ENCODE measurements at places on chromosomes 6 and 20.

DNA sequence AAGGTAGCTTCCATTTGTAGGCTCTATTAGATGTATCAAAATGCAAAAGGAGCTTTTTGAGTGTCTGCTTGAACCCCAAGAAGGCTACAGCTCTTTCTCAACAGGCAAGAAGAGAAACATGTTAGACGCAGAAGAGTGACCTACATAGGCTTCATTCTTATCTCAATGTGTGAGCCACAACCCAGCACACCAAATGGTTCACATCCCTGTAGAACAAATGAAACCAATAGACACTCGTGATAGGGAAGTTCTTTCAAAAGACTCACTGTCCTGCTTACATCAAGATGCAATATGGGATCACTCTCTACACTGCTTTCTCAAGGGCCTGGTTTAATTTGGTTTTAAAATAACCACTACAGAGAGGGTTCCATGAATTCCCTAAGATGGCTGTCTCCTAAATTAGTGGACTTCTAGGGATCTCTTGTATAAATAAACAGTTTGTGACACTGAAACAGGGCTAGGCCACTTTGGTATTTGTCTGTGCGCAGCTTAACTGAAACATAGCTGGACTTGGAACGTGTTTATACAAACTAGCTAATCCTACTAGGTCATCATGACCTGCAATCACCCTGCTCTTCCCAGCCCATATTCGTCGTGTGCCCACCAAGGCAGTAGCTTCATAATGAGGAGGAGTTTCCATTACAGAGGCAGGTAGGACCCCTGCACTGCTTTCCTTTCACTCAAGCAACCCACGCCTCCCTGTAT lies 225.4 kb upstream of the PREP start:
- DNase-seq = no peak

DNA sequence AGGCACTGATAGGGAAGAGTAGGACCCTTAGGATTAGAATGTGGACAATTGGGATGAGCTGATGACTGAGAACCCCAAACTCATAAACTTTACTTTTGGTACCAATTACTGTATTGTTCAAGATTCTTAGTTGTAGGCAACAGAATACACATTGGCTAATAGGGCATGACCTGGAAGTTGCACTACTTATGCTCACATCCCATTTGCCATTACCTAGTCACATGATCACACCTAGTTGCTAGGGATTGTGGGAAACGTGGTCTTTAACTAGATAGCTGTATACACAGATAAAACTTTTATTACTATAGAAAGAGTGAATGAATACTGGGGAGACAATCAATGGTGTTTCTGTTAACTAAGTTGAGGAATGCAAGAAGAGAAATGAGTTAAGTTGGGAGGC lies 113.4 kb upstream of the AKIRIN2 start:
- DNase-seq = no peak

GRCh38 chr20:1509237-1509636 lies 18.0 kb upstream of the SIRPB2 start:
- peak; percentile 42 for DNase-seq

GRCh38 chr6:77926198-77926751 lies 273.4 kb downstream of the MEI4 start:
- DNase-seq = no peak

DNA sequence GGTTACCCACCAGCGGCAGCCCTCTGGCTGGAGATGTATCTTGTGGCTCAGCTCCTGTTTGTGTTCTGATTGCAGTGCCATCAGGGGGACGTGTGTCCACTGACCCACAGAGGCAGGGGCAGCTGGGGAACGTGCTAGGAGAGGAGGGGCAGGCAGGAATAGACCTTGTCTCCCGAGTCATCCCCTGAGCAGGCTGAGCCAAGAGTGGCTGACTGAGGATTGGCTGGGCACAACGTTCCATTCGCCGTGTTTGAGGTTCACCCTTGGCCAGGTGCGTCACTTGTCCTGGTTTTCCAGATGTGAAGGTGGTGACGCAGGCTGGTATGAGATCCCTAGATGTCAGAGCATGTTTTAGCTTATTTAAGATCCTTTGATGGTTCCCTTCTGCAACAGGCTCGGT lies 57.7 kb downstream of the ADNP start:
- DNase-seq = no peak

DNA sequence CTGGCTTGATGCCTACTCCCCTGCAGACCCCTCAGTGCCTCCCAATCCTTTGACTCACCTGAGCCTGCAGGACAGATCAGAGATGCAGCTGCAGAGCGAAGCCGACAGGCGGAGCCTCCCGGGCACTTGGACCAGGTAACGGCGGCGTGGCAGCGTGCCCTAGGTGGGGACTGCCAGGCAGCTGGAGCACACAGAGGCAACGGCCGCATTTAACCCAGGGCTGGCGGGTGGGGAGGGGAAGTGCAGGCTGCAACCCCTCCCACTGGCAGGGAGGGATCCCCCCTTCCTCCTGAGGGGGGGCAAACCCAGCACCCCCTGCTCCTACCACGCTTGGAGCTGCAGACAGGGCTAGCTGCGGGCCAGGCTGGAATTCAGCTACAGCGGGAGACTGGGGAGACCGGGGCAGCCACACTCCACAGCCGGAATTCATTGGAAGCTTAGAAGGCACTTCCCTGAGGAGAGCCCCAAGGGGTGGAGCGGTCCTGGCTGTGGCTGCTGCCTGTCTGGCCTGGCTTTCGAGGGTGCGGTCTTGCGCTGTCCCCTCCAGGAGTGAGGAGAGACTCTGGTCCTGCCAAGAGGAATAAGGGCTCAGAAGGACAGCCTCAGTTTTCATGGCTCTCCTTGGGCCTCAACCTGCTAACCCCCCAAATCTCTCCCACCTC lies at the start of gene MATN4:
Gene MATN4 (minus strand): TSS at position 183 of the 662 bp plus-strand sequence. CDS start 2,717 bp downstream, outside the sequence.
- no peak for DNase-seq

GRCh38 chr20:38112261-38112929 lies 52.7 kb downstream of the TGM2 start:
- DNase-seq = no peak

DNA sequence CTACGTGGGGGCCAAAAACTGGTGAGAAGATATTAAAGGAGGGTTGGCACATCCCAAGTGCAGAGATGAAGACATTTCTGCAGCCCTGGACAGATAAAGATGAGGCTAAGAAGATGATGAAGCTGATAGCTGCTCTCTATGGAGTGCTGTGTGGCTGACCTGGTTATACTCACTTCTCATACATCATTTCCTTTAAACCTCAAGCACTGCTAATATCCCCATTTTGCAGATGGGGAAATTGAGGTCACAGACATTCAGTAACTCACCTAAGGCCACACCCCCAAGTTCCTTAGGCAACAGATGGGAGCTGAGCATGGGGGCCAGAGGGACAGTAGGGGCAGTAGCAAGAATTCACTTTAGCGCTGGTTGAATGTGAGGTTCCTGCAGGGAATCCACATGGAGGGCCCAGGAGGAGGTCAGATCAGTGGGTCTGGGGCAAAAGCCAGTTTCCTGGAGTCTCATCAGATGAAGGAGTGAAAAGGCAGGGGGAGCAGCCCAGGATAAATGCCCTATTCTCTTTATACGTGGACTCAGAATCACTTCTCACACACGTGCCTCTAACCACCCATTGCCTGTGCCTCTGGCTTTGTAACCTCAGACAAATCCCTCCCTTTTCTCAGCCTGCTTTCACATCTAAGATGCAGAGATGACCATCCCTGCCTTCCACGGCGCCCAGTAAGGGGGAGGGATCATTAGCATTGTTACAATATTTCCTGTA lies 125.8 kb downstream of the NFATC2 start:
- peak; percentile 65 for DNase-seq

DNA sequence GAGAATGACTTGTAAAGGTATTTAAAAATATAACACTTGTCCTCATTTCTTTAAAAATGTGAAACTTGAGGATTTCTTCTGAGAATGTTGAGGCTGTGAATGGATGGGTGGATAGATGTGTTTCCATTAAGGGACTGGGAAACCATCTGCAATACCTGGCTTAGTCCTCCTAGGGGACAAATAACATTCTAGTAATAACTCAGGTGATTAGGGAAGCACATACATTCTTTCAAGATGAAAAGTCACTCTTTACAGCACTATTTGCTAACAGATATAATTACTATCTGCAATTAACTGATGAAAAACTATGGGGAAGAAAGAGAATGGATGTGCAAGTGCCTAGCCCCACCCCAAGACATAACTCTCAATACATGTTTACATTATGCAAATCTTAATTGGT lies 542.3 kb downstream of the CD83 start:
- DNase-seq = no peak

- DNase-seq = no peak
Measured at GRCh38 chr6:24838994-24839393, 40.3 kb upstream of the ARMH2 start.

GRCh38 chr20:53208110-53208832 lies 236.1 kb downstream of the TSHZ2 start:
- DNase-seq = peak; percentile 26

- DNase-seq = no peak
Measured at GRCh38 chr6:10033223-10033829, 381.5 kb downstream of the TFAP2A start.

DNA sequence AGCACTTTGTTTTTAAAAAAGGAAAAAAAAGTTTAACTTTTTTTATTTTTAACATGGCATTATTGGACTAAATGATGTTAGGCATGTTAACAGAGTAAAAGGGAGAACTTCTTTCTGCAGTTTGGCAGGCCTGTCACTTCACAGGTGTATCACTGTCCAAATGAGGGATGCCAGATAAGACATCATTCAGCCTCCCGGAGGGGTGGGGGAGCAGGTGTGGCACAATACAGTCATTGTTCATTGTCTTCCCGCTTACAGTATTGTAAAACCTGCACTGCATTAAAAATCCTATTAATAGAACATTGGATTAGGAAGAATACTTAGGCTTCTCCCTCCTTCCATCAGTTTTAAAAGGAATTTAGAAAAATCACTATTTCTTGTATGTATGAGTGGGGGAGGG lies 80.7 kb downstream of the CARMIL1 start:
- no peak for DNase-seq

DNA sequence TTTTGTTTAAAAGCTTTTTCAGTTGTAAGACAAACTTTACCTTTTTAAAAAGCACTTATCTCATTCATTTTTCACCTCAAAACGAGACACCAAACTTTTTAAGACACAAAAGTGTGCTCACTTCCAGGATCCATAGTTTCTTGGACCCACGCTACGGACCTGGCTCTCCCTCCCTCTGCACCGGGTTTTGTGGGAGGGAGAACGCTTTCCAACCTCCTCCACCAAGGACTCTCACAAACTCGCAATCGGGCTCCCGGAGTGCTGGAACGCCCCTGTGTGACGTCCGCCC lies 436 bp downstream of the CAGE1 start:
- no peak for DNase-seq

GRCh38 chr20:17228624-17229061 lies 1.8 kb downstream of the PCSK2 start:
- no peak for DNase-seq

DNA sequence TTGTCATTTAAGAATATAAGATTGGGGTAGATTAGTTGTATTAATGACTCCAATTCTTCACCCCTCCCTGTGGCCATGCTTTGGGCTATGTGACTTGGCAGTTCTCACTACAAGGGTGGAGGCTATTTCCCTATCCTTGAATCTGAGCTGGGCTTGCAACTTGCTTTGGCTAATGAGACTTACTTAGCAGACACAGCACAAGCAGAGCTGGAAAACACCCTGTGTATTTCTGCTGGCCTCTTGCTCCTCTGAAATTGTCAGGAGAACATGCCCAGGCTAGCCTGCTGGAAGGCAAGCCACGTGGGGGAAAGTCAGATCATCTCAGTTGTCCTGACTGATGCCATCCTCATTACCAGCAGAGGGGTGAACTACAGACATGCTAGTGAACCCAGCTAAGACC lies 126.5 kb upstream of the HDGFL1 start:
- DNase-seq = no peak

- no peak for DNase-seq
Measured at GRCh38 chr6:156848123-156848522, 70.9 kb downstream of the ARID1B start.

DNA sequence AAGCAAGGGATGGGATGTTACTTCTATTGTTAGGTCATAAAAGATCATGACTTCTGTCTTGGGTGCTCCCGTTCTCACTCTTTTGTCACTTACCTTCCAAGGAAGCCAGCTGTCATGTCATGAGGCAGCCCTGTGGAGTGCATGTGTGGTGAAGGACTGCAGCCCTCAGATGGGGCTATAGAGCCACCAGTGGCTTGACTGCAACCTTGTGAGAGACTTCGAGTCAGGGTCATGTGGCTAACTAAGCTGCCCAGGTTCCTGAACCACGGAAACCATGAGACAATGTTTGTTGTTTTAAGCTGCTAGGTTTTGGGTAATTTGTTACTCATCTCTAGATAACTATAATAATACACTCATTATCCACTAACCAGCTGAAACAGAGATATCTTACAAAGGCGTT lies 477.1 kb downstream of the BTBD3 start:
- no peak for DNase-seq

DNA sequence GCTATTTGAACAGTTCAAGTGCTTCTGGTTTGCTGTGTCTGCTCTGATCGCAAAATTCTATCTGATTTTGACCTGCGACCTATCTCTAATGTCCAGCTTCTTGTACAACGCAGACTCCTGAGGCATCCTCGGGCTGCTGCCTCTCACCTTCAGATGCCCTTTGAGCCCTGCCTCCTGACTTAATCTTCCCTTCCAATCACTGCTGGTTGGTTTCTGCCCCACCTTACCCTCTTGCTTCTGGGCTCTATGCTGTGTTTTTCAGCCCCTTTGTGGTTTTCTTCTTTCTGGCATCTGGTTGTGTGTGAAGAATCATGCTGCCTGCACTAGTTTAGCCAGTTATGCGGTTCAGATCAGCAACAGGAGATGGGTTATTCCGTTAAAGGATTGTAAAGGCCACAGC lies 131.2 kb upstream of the THEMIS start:
- no peak for DNase-seq

DNA sequence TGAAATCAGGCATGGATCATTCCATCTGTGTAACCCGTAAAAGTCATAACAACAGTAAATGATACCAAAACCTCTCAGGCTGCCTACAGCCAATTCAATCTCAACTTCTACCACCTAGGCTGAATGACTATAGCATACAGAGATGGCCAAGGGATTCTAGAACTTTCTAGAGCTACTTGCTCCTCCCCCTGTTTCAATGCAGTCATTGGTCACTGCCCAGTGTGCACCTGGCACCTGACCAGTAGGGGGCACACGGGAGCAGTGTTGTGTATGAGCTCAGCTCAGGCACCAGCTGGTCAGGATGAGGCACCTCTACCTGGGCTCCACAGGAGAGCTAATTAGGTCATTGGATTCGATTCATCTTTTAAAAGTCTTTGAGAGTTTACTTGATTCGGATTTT lies 86.2 kb downstream of the PLEKHG1 start:
- peak; percentile 47 for DNase-seq

DNA sequence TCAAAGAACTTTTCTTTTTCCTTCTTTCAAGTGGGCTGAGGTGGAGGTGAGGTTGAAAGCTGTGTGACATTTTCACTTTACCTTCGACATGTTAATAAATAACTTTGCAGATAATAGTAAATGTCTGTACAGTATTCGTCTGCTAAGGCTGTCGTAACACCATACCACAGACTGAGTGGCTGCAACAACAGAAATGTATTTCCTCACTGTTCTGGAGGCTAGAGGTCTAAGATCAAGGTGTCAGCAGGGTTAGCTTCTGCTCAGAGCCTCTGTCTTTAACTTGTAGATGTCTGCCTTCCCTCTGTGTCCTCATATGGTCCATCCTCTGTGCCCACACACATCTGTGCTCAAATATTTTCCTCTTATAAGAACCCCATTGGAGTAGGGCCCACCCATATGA lies 14.9 kb downstream of the PHACTR2 start:
- DNase-seq = no peak
